ENCODE measurements at places on chromosomes 12 and 14.

DNA sequence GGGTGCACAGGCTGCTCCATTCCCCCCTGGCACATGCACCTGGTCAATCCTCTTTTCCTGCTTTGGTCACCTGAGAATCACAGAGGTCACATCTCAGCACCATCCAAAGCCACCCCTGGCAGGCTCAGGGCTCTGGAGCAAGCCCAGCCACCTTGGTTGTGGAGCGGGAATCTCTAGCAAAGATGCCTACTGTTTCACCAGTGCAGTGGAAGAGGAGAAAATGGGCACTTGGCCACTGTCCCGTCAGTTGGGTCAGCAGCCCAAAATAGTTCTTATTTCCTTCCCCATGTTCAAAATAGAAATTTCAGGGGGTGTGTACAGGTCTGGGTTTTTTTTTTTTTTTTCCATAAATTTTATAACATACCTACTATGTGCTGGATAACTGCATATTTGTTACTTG is 18.3 kb downstream of the RTL1 start:
- no peak for DNase-seq

- no peak for DNase-seq
Observed at GRCh38 chr12:77644915-77645605, 185.6 kb upstream of the NAV3 start.

GRCh38 chr12:60259225-60259624 is 663.4 kb downstream of the SLC16A7 start:
- no peak for DNase-seq

DNA sequence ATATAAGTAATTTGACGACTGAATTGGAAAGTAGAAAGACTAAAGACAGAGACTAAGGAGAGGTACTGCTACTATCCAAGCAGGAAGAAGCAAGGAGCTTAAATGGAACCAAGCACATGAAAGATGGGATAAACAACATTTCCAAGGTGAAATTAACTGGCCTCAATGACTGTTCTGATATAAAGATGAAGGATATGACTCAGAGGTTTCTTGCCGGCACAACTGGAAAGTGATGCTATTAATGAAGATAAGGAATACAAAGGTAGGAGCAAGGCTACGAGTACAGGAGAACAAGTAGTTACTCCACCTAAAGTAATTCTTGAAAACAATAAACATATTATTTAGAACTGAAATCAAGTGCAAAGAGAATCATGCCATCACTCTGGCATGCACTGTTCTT is 6.4 kb downstream of the SNX6 start:
- DNase-seq: no peak

DNA sequence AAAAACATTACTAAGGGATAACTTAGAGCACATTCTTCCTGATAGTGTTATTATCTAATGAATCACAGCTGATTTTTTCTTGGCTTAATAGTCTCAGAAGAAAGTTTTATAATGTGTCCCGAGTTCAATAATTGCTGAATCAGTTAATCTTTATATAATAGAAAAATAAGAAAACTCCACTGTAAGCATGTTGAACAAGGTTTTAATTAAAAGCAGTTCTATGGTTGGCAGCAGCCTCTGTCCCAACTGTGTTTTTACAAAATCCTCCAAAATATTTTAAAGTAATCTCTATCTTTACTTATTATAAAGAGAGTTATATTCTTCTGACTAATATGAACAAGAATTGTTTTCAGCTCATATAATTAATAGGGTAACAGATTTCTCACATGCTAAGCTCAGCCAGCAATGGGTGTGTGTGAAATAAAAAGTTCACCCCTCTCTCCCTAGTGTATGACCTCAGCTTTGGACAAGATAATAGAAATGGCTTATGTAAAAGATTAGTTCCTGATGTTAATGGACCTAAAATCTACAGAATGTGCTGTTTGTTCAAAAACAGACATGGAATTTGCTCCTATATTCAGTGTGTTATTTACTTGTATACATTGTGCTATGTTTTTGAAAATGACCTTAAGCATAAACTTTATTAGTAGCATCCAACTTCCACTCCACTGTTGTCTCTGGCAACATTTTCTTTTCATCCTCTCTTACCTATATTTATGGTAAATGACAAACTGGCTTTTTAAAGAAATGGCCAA is 67.1 kb upstream of the DCN start:
- no peak for DNase-seq

- no peak for DNase-seq
Observed at GRCh38 chr12:100706033-100706432, 88.5 kb upstream of the ANO4 start.

- DNase-seq: no peak
Observed at GRCh38 chr12:3332188-3332587, 158.8 kb upstream of the PRMT8 start.

DNA sequence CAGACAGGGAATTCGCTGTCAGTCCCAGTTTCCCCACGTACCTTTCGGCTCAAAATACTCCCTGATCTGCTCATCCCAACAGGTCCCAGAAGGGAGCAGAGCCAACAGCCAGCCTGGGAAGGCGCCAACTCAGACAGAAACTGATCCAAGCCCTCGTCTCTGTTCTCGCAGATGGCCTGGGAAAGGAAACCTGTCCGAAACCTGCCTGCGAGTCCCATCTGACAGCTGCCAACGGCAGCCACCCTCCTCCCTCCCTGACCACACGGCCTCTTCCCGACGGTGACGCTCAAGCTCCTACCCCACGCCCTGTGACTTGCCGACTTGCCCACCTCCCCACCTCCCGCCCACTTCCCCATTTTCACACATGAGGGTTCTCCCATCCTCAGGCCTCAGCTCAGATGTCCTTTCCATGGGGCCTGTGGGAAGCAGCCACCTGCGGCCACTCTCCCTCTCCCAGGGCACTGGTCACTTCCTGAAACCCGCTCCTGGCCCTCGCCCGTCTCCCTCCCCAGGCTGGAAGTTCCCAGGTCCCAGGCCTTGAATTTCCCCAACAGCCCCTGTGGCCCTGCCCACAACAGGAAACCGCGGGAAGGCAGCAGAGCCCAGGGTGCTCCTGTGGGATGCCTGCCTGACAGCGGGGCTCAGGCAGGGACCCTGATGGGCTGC is 60.9 kb upstream of the FBRSL1 start:
- DNase-seq: no peak

- no peak for DNase-seq
Observed at GRCh38 chr14:50941151-50941550, 3.1 kb downstream of the PYGL start.

GRCh38 chr12:104064842-104065427 is 604 bp downstream of the HCFC2 start:
- no peak for DNase-seq

DNA sequence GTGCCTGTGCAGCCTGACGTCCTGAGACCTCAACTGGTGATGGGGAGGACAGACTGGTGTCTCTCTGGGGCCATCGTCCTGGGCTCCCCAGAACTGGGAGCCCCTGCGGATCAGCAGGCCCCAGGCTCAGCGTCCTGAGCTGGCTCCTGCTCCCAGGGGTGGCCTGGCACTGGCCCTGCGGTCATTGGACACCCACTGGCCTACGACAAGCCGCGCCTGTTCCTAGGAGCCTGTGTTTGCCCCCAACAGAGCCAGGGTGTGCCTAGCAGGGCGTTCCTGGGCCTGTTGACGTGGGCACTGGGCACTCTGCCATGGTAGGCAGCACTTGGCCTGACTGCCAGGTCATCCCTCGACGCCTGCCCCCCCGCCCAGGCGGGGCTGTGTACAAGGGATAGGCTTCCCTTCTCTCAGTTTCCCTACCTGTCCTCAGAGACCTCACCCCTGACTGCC is 8.4 kb downstream of the ADSS1 start:
- DNase-seq: no peak

DNA sequence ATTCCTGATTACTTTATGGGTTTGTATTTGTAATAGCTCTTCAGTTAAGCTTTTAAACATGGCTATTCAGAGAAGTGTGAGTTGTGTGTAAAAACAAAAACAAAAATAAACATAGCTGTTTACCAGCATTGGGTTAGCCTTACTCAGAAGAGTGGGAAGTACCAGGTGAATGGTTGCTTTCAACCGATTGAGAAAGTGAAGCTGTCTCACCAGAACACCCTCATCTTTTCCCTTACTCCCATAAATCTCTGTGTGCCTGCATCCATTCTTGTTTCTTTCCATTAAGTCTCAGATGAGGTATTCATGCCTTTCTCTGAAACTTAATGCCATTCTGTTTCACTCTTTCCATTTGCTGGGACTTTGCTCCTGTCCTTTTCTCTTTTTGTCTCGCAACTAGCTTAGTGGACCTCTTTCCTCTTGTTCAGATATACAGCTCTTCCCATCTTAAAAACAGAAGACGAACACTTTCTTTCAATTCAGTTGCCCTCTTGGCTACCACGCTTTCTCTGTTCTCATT is 10.7 kb downstream of the BORCS5 start:
- DNase-seq: no peak

GRCh38 chr12:76144245-76144549 is 59.7 kb upstream of the NAP1L1 start:
- peak; percentile 59 for DNase-seq

DNA sequence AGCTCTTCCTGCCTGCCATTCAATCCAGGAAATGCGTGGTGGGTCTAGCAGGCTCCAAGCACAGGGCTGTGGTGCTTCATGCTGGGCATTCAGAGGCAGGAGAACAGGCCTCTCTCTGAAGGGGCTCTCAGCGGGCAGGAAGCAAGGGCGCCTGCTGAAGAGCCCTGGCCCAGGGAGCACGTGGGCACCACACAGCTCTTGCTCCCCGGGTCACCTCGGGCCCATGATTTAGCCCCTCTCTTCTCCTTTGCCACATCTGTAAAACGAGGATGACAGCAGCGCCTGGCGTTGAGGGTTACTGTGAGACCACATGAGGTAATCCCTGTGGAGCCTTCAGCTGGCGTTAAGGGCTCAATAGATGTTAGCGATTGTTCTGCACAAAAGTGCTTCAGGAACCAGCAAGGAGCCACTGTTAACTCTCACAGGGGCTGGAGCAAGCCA is 37.6 kb upstream of the SPTLC2 start:
- DNase-seq: no peak

- no peak for DNase-seq
Observed at GRCh38 chr12:12387501-12387900, 30.6 kb downstream of the BORCS5 start.

DNA sequence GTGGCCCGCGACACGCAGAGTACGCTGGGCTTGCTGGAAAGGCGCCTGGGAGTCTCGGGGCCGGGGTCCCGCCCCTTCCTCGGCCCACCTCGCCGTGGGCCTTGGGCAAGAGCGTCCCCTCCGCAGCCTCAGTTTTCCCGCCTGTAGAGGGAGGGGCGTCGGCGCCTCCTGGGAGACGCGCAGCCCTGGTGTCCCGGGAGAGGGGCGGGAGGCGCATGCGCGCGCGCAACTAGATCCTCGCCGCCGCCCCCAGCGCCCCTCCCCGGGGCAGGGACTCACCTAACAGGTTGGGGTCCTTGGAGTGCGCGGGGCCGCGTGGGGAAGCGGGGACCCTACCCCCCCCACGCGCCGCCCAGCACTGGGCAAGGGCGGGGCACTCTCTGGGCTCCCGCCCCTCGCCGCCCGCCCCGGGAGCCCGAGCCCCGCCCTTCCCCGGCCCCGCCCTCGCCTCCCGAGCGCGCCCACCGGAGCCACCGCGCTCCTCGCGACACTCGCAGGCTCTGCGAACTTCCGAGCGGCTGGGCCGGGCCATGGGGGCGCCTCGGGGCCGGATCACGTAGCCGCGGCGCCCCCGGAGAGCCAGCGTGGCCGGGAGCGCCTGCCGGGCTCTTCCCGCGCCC is at the start of gene KIF26A:
KIF26A (plus strand) TSS at position 490 of the 620 bp plus-strand sequence. CDS start 136 bp downstream, outside the sequence.
- DNase-seq: no peak

DNA sequence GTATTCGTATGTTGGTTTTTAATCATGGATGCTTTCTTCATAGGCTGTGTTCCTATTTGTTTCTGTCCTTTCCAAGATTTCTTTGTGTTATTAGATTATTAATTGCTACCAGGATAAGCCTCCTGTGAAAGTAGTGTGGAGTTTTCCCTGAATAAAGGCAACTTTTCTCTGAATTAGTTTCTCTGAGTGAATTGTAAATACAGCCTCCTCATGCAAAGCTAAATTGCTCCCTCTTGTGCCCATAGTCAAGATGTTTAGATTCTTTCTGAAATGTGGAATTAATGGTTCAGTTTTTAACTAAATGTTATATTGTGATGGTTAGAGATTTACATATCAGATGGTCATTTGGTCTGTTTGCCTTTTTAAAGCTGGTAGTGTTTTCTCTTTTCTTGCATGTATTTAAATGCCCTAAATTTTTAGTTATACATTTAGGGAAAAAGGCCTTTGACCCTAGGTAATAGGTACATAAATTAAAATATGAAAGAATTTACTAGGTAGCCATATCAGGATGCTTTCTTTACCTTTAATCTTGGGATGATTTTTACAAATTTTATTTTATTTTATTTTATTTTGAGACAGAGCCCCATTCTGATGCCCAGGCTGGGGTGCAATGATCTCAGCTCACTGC is 8.9 kb downstream of the APAF1 start:
- DNase-seq: no peak

DNA sequence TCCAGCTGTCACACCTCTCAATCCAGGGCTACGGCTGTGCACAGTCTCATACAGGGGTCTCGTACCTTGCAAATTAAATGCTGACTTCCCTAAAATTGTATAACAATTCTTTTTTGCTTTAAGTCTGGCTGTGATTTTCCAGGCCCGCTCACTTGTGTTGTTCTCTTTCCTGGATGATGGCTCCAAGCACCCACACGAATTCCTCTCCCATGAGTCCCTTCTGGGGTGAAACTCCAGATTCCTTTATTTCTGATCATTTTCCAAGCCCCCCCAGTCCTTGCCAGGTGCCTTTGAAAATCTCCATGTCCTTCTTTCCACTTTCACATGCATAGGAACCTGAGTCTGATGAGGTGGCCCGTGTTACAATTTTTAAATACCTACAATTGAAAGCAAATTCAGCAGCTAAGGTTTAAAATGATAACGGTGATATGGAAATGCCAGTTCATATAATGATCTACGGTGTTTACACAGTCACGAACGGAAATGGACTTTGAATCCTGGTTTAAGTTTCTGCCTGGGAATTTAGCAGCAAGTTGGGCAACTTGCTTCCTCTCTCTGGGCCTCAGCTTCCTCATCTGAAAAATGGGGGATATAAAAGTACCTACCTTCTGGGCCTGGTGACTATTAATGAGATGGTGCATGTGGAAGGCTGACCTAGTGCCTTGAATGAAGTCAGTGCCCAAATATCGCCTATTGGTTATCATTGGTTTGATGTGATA is 85.5 kb downstream of the STAB2 start:
- no peak for DNase-seq

- DNase-seq: no peak
Observed at GRCh38 chr12:3061059-3061458, 16.1 kb upstream of the TSPAN9 start.
